ENCODE measurements at places on chromosomes 16 and 17.
A peak's percentile ranks its signal among the peaks of the same experiment; 100 is the strongest.

- no peak for DNase-seq
Measured at GRCh38 chr16:47073223-47074155, 70.3 kb downstream of the NETO2 start.

GRCh38 chr17:31373150-31374093, 18.1 kb upstream of the RAB11FIP4 start:
- peak; percentile 12 for DNase-seq

GRCh38 chr17:83186226-83186625, 106.8 kb downstream of the METRNL start:
- DNase-seq = no peak

DNA sequence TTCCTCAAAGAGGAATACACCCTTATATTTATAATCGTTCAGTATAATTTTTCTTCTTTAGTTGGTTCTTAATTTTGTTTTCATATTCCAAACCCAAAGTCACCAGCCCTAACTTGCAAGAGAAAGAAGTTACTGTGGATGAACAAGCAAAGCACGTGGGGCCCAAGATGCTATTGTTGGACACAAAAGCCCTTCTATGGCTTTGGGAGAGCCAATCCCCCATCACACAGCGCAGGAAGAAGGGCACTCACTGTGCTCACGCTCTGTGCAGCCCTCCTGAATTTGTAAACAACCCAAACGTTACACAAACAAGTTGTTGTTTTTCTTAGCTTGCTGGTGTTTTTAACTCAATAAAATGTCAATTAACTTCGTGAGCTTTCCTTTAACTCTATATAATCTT, 22.5 kb downstream of the SPPL2C start:
- DNase-seq = no peak

GRCh38 chr16:67736858-67737257, 17.7 kb upstream of the GFOD2 start:
- no peak for DNase-seq

- DNase-seq = no peak
Measured at GRCh38 chr16:28863929-28864793, 518 bp downstream of the SH2B1 start.

- DNase-seq = no peak
Measured at GRCh38 chr17:55068862-55069811, 100.6 kb downstream of the STXBP4 start.

DNA sequence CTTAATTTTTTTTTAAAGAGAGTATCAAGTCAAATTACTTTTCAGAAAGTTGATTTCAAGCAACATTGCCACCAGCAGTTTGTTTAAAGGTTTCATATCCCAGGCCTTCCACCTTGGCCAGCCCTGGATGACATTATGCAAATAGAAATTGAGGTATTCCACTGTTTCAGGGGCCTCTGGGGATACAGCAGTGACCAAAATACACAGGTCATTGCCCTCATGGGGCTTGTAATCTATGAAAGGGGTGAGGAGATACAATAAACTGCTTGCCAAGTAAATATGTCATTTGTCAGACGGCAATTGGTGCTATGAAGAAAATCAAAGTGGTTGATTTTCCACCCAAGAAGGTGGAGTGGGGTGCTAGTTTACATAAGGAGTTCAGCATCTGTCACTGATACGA, 37.8 kb upstream of the TMC5 start:
- DNase-seq = no peak

DNA sequence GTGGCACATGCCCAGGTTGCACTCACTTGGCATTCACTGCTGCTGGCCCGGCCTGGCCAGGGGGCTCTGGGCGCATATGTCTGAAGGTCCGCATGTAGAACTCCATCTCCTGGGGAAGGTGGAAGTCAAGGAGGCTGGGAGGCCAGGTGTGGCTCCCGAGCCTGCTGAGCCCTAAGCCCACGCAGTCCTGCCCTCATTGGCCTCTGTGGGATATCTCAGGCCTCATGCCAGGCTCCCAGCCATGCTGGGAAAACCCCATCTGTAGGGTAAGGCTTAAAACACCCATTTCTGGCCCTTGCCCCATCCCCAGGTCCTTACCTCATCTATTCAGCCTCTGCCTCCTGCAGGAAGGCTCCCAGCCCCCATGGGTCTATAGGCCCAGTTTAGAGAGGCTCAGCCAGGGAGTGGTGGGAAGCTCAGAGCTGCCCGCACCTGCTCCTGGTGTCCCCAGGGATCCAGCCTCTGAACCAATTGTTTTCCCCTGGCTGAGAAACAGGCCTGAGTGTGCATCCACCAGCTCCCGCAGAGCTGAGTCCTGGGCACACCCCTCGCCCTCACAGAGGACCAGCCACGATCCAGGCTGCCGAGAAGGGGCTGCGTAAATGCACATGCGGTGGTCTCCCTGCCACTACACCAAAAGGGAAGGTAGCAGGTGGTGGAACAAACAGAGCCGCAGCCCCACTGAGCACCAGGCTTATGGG, 2.3 kb upstream of the TPPP3 start:
- peak; percentile 58 for DNase-seq

- no peak for DNase-seq
Measured at GRCh38 chr16:46753015-46753414, 4.9 kb upstream of the MYLK3 start.

- DNase-seq = no peak
Measured at GRCh38 chr17:75632863-75633485, at the start of gene SMIM5. Gene SMIM5 (plus strand): TSS chr17:75633434. CDS start chr17:75640202, 6,768 bp downstream.

GRCh38 chr17:14664511-14664910, 363.6 kb downstream of the HS3ST3B1 start:
- no peak for DNase-seq

DNA sequence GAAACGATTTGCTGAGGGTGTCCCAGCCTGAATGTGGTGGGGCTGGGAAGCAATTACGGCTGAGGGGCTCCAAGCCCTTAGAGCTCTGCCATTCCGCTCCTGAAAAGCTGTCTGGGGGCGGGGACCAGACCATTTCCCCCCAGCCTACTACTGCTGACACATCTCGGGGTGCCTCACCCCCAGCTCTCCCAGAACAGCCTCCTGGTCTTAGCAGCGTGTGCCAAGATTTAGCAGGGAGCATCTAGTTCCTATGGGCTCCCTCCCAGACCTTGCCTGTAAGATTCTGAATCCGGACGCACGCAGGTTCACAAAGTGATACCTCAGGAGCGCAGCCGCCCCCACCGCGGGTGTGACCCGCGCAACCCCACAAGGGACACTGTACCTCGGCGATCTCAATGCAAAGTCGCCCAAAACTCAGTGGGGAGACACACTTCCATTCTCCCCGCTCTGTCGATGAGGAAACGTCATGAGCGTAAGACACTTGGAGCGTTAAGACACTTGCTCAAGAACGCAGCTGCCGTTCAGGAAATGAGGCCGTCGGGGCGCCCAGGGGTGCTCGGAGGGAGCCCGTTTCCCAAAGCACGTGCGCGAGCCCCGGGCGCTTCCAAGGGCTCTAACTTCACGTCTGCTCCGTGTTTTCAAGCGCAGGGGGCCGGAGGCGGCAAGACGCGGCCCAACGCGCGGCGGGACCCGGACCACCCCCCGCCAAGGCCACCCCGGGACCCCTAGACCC, 629 bp downstream of the GEMIN4 start:
- DNase-seq = no peak

DNA sequence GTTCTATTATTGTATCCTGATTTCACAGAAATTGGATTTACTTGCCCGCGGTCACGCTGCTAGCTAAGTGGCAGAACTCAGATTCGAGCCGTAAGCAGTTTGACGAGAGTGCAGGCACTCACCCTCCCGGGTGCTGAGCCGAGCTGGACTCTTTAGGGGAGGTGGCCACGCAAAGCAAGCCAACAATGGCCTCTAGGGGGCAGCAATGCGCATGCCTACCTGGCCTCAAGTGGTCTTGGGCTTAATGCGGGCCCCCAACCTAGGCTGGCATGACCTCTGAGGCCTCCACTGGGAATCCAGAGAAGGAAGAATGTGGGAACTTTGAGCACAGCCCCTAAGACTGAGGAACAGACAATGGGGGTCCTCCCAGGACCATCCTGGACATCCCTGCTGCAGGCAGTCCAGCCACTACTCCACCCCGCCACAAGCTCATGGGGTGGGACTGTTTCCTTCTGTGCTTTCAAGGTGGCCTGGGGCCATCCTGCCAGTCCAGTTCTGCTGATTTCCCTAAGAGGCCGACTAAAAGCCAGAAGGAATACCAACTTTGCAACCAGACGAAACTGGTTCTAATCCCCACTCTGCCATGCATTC, 276.5 kb downstream of the XYLT1 start:
- DNase-seq = no peak
